ENCODE measurements at places on chromosomes 12 and 14.

DNA sequence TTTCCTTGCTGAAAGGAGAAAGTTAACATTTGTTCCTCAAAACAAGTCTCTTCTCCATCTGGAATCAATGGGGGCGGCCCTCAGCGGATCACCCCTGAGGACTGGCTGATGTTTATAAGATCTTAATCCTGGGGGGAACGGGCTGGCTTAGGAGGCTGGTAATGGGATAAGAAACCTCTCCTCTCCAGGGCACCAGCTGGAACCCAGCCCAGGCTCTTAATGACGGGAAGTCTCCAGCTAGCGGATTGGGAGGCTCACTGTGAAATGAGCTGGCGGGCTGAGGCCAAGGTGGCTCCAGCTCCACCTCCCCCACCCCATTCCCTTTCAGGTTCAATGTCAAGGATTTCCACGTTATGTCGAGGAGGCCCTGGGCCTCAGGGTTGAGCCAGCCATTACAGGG is 1133.0 kb downstream of the VRK1 start:
- no peak for DNase-seq

DNA sequence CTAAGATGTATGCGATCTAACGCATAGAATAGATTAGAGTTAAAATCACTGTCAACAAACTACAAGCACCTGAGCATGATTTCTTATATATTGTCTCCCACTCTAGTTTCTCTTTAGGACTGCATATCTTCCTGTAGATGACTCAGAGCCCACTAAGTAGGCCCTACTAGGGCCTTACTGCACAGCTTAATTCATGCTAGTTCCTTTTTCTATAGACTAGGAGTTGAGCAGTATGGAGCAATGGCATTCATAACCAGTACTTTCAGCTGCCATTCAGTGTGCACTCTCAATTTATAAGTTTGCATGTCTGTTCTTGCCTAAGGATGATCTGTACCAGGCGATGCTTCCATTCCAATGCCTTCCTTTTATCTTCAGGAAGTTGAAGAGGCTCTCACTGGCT is 103.5 kb downstream of the METTL25 start:
- DNase-seq = no peak

GRCh38 chr12:79200176-79200575 is 335.6 kb downstream of the SYT1 start:
- DNase-seq = no peak

GRCh38 chr12:67069451-67070306 is 199.5 kb upstream of the CAND1 start:
- DNase-seq = peak; percentile 15
